Activated CD4-positive, alpha-beta T cell treated with anti-CD3 and anti-CD28 coated beads for 1 hour (primary cell): ENCODE measurements at places on chromosomes 4 and X.

DNA sequence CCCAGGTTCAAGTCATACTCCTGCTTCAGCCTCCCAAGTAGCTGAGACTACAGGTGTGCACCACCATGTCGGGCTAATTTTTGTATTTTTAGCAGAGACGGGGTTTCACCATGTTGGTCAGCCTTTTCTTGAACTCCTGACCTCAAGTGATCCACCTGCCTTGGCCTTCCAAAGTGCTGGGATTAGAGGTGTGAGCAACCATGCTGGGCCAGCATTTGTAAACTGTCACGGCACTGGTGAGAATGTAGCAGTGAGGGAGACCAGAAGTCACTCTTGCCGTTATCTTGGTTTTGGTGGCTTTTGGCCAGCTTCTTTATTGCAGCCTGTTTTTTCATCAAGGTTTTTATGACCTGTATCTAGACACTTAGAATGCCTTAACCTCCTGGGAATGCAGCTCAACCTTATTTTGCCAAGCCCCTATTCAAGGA, 22.4 kb downstream of the PCDH18 start:
- DNase-seq = no peak

DNA sequence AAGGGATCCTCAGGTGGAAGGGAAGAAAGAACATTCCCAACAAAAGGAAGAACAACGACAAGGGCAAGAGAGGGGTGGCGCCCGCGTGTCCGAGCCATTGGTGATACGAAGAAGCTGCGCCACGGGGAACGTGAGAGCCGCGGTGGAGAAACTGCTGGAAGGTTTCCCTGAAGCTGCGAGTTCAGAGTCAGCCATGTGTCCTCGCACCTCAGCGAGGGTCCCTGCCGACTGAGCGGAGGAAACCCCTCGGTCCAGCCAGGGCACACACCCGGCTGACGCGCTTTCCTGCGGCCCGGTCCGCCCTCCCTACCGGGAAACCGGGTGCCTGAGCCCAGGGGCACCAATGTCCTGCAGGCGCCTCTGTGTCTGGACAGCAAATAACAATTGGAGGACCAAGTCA, 18.0 kb downstream of the IRF2 start:
- no peak for DNase-seq

DNA sequence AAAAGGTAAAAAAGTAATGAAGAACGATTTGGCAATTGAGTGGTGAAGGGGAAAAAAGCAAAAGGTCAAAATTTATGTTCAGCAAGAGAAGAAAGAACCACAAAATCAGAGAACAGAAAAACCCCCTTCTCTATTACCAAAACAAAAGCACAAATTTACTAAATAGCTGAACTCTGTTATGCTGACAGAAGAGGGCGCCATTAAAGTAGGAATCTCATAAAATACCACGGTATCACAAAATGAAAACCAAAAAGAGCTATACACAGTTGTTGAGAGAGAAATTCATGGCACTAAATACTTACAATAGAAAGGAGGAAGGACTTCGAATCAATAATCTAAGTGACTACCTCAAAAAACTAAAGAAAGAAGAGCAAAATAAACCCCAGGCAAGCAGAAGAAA, 69.6 kb upstream of the CXorf66 start:
- DNase-seq = no peak

GRCh38 chrX:14027511-14028019, 2.1 kb downstream of the GEMIN8 start:
- DNase-seq = no peak

DNA sequence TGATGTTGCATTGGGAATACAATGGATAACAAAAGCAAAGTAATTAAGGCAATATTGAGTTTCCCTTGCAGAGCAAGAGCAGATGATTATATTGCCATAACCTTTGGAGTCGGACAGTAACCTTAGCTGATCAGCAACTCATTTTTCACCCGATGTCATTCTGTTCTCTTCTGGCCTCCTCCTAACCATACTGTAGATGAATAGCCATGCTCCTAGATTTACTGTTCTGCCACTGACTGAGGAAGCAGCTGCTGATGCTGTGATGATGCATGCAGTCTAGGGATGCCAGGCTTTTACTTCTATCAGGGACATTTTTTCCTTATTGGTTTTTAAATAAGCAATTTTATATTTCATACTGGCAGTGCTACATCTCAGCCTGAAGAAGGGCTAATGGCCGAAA, 443.9 kb downstream of the GPAT3 start:
- no peak for DNase-seq
